Cardiac fibroblast (primary cell): ENCODE measurements at places on chromosomes 12 and 14.

- DNase-seq, result no peak
Observed at GRCh38 chr14:68413509-68413908, 379.4 kb downstream of the ZFP36L1 start.

DNA sequence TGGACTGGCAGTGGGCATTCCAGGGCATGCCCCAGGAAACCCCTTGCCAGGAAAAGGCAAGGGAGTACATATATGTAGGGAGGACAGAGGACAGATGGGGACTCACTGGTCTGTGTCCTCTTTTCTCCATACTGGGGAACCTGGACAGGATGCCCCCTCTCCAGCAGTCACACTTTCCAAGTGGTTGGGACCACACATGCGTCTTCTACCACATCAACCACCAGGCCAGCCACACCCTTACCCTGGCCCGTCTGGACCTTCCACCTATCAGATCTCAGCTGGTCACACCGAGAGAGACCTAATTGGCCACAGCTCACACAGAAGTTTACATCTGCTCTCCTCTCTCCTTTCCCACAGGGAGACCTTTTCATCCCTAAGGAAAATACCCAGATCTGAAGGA is 8.3 kb downstream of the ANKRD33 start:
- no peak for DNase-seq

GRCh38 chr12:15620741-15621539 is 168.2 kb downstream of the EPS8 start:
- no peak for DNase-seq

DNA sequence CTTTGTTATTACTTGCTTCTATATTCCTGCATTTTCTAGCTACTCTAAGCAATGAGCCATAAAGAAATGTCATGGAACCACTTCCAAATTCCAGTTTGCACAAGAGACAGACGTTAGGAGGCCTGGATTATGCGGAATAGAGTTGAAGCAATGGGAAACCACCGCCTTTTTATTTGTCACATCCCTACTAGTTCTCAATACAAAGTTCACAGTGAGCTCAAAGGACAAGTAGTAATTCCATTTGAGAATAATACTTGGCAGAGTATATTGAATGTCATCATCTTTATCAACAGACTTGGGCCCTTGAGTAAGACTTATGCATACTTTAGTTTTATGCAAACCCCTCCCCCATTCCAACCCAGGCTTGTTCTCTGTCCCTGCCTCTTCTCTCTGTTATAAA is 3.7 kb upstream of the SLC15A5 start:
- peak; percentile 81 for DNase-seq

GRCh38 chr14:76456200-76456599 is 80.3 kb downstream of the ESRRB start:
- DNase-seq, result peak; percentile 31

DNA sequence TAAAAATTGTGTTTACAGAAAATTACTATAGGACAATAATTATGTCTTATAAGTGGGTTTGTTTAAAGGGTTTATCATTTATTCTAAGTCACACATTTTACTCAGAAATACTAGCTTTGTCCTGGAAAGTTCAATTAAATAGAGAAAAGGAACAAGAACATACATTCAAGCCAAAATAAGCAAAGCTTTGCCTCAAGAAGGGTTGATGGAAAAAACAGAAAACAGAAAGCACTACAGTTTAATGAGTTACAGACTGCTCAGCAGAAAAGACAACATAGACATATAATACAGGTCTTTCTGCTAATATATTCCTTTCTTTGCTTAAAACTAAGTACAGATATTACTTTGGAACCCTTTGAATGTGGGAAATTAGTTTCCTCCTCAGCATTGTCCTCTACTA is 703.0 kb upstream of the LRFN5 start:
- no peak for DNase-seq
